ENCODE measurements at places on chromosomes 4 and X. TPM values are rescaled to one million over a fixed set of nuclear protein-coding genes. Genes with fewer than 3 reads are reported as not detected.

GRCh38 chr4:2049811-2050210 is 9.3 kb upstream of the NAT8L start:
- no peak for DNase-seq

DNA sequence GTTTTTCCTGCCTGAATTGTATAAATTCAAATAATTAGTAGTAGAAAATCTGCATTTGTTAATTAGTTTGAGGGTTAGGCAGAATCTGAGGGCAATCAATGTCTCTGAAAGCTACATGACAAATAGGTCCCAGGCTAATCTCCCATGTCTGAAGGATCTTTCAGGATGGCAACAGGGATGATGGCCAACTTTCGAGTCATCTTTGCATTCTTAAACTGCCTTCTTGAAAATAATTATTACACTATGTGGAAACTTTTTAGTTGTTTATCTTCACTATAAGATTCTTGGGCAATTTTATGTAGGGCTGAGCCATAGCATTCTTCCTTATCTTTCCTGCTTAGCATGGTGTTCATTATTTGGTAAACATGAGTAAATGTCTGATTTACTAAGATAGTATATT is 490.3 kb upstream of the EPHA5 start:
- no peak for DNase-seq

DNA sequence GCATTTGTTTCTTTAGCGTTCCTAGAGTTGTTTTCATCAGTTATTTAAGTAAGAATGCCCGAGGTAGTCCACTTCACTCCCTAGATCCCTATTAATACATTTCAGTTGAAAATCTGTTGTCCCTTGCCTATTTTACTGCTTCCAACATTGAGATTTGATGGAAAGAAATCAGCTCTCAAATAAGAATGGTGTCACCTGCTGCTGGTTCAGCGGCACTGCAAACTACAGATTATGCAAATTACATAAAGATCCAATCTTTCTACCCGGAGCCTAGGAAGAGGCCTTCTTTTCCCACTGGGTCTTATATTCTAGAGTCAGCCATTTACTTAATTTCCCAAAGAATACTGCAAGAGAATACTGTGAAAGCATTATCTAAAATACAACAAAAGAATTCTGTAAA is 597.6 kb upstream of the MAGEB2 start:
- DNase-seq = no peak

DNA sequence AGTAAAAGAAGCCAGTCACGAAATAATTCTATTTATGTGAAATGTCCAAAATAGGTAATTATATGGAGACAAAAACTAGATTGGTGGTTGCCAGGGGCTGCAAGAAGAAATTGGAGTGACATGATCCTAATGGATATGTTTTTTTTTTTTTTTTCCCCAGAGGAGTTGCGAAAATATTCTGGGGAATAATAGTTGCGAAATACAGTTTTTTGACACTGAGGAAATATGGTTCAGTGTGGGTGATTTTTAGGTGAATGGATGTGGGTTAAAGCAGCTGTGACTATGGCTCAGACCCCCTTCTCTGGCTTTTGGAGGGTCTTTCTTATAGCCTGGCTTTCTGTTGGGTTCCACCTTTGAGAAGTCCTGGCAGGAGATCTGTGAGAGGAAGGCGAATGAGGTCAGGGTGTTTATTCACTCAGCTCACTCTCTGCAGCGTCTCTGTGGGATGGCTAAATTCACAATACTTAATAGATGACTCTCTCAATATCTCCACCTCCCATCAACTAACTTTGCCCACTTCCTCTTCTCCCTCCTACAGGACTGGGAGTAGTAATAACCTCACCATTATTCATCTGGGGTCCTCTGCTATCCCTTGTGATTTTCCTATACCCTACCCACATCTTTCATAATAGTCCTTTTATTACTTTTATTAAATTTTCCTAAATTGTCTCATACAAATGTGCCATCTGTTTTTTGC is 15.3 kb upstream of the RAB9B start:
- no peak for DNase-seq

DNA sequence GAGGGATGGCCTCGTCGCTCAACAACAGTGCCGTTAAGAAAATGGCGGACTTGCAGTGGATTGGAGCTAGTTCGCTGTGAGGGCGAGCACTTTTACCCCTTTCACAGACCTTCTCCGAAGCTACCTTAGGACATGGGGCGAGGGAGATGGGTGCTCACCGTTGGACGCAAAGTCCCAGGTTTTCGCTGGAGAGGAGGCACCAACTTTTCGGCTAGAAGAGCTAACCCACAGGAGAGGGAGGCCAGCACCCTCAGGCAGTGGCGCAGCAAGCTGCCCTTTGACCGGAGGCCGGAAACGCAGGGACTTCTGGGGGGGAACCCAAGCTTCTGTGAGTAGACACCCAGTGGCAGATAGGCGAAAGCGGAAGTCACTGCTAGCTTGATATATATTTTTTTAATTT is 93.1 kb upstream of the IL13RA1 start:
- DNase-seq = no peak

DNA sequence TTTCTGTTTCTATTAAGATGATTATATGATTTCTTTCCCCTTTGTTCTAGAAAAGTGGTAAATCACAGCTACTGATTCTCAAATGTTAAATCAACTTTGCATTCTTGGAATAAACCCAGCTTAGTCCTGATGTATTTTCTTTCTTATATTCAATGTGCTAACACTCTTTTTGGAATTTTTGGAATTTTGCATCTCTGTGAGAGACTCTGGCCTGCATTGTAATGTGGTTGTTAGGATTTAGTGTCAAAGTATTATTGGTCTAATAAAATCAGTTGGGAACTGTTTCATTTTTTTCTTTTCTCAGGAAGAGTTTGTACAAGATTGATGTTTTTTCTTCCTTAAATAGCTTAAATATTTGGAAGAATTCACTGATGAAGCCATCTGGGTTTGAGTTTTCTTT is 109.6 kb downstream of the KIT start:
- DNase-seq = no peak

- no peak for DNase-seq
These were observed 1.0 kb downstream of the SCD5 start for GRCh38 chr4:82797405-82798111.

DNA sequence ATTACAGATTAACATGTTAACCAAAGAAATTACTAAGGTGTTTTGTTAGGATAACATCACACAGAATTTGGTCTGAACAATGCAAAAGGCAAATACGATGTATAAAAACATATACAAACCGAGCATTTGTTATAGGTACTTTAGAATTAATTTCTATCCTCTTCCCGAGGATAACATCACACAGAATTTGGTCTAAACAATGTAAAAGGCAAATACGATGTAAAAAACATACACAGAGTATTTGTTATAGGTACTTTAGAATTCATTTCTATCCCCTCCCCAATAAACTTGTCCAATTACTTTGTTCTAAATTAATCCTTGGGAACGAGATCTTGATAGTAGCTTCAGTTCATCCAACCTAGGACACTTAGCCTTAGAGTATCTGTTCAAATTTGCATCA is 7.6 kb downstream of the HNRNPDL start:
- DNase-seq = no peak

- no peak for DNase-seq
These were observed 28.8 kb downstream of the CCNI start for GRCh38 chr4:77047037-77047436.

GRCh38 chrX:31932769-31933168 is 860.9 kb upstream of the FTHL17 start:
- DNase-seq = no peak

GRCh38 chrX:38278682-38279081 is 48.6 kb downstream of the RPGR start:
- DNase-seq = no peak

DNA sequence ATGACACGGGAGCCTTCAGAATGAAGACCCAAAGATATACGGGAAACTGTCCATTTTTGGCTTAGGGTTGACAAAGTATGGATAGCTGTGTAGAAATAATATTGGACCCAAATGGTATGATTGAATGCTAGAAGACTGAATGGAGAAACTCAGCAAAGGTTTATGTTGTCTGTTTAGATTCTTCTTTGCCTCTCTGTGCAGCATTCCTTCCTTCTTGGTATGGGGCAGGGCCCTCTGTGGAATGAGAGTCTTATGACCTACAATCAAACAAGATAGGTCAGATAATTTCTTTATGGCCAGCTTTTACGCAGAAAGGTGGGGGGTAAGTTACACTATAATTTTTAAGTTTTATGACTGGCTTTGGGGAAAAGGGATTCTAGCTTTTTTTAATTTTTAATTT is 124.3 kb downstream of the PCDH10 start:
- no peak for DNase-seq

- DNase-seq = no peak
These were observed 246.2 kb downstream of the SCFD2 start for GRCh38 chr4:53119680-53120079.

DNA sequence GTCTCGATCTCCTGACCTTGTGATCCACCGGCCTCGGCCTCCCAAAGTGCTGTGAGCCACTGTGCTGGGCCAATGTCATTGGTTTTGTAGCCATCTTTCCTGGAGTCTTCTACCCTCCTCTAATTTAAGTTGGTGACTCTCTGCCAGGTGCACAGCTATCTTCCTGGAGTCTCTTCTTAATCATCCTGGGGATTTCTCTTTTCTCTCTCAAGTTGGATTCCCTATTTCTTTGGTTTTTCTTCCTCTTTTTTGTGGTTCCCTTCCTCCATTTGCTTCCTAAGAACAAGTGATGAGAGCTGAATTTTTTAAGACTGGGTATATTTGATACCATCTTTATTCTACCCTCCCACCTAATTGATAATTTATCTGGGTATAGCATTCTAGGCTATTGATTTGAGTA is 113.8 kb downstream of the SYNPO2 start:
- DNase-seq = no peak

GRCh38 chr4:4789462-4789861 is 70.0 kb upstream of the MSX1 start:
- DNase-seq = no peak

DNA sequence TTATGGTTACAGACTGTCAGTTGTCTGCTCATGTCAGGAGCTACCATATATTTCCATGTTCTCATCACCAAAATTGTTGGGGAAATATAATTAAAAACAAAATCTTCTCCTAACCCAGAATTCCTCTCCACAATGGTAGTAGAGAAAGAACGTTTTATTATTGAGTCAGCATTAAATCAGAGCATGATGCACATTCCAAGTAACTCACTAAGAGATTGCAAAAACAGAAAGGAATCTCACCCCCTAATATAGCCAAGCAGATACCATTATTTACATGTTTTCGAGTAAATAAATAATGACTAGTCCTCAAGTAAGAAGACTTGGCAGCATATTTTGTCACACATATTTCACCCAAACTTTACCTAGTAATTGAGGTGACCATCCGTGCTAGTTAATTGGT is 36.2 kb upstream of the ARHGEF6 start:
- no peak for DNase-seq

- no peak for DNase-seq
These were observed 5.1 kb downstream of the HS6ST2 start for GRCh38 chrX:132953354-132953753.

DNA sequence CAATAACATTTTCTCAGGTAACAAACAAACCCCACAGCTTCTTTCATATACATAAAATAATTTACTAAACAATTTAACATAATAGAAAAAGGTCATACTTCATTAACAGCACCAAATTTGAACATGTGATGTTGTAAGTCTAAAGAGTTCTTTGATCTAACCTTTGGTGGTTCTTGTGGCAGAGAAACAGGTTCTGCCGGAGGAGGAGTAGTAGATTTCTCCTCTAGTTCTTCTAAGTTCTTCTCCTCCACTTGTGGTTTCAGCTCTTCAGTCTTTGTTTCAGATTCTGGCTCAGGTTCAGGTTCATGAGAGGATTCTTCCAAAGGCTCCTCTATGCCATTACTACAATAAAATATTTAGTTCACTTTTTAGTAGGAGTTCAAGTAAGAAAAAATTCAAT is 18.3 kb downstream of the G3BP2 start:
- no peak for DNase-seq

DNA sequence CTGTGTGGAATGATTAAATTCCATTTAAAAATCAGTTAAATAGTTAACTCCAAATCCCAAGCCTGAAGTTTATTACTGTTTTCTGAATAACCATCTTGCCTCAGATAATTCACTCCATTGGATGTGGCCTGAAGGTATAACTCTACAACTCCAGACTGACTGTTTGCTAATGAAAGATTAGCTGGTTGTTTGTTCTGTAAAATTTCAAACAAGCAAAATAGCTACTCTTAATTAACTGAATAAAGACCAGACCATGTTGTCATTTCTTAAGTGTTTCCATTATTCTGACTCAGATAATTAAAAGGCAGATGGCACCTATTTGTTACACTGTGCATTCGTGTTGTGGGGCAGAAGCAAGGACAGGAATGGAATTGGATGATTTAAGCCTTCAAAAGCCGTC is 78.5 kb upstream of the DDIT4L start:
- no peak for DNase-seq

- DNase-seq = no peak
These were observed 501.9 kb downstream of the GABRG1 start for GRCh38 chr4:45621971-45622370.

- no peak for DNase-seq
These were observed 9.0 kb downstream of the FAM193A start for GRCh38 chr4:2545321-2546013.

GRCh38 chrX:153913211-153913610 is 8.7 kb downstream of the AVPR2 start:
- no peak for DNase-seq

DNA sequence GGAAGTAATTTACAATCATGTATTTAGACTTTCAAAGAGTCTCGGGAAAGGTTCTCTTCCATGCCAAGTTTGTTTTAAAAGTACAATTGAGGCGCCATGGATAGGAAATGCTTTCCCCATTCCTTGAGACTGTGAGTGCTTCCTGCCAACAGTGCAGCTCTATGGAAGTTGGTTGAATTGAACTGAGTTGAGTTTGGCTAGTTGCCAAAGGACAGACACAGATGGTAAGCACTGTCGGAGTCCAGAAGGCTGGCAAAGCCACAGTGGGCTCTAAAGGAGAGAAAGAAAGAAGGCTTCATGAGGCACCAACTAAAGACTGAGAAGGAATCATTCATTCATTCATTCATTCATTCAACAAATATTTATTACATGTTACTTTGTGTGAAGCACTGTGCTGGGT is 4.3 kb upstream of the KCNE5 start:
- no peak for DNase-seq

The SMIM10 gene
- total RNA-seq = 0.38 TPM

The HTN1 gene
- not detected for total RNA-seq

The MND1 gene
- 1.6 TPM for total RNA-seq

The BTC gene
- 20.6 TPM for total RNA-seq

The SPATA4 gene
- total RNA-seq = not detected

The ABCB7 gene
- total RNA-seq = 27.4 TPM

The SSX2 gene
- not detected for total RNA-seq

The RHOXF2 gene
- not detected for total RNA-seq

The NHSL2 gene
- total RNA-seq = 1.2 TPM

The TMEM175 gene
- 30.1 TPM for total RNA-seq

The SHISA3 gene
- 1.6 TPM for total RNA-seq

The TRIM60 gene
- total RNA-seq = not detected

The MAP7D2 gene
- 1.7 TPM for total RNA-seq

The RASSF6 gene
- 27.1 TPM for total RNA-seq

The NSG1 gene
- 1.2 TPM for total RNA-seq

The TCEAL9 gene
- total RNA-seq = 29.6 TPM

The ARHGAP36 gene
- total RNA-seq = 0.96 TPM
